CD4-positive, alpha-beta T cell treated with Interleukin-21 for 1 hour (primary cell): ENCODE measurements at places on chromosomes 3 and 15.

- DNase-seq = no peak
Observed at GRCh38 chr3:193742628-193743027, 149.6 kb downstream of the OPA1 start.

GRCh38 chr3:128287216-128287615 lies 133.9 kb downstream of the EEFSEC start:
- no peak for DNase-seq

DNA sequence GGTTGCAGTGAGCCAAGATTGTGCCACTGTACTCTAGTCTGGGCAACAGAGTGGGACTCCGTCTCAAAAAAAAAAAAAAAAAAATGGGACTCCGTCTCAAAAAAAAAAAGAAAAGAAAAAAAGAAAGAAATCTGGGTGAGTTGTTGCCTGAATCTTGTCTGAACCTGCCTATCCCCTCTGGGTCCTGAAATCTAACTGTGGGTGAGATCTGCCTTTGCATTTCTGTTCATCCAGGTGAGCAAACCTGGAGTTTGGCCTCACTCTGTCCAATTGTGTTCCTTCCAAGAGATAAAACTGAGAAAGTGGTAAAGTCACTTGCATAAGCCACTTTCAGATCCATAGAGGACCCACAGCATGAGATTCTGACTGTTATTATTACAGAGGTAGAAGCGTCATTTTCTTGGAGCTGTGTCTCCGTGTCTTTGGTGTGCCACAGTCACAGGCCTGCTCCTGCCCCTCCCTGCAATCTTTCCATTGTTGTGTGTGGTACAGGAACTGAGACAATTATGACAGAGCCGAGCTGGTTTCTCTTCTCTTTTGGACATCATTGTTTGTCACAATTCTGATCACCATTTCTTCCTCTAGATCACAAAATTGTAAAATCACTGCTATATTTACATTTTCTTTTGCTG lies 235.9 kb downstream of the LPP start:
- peak; percentile 47 for DNase-seq

GRCh38 chr3:194418671-194419070 lies 19.6 kb upstream of the GP5 start:
- no peak for DNase-seq

DNA sequence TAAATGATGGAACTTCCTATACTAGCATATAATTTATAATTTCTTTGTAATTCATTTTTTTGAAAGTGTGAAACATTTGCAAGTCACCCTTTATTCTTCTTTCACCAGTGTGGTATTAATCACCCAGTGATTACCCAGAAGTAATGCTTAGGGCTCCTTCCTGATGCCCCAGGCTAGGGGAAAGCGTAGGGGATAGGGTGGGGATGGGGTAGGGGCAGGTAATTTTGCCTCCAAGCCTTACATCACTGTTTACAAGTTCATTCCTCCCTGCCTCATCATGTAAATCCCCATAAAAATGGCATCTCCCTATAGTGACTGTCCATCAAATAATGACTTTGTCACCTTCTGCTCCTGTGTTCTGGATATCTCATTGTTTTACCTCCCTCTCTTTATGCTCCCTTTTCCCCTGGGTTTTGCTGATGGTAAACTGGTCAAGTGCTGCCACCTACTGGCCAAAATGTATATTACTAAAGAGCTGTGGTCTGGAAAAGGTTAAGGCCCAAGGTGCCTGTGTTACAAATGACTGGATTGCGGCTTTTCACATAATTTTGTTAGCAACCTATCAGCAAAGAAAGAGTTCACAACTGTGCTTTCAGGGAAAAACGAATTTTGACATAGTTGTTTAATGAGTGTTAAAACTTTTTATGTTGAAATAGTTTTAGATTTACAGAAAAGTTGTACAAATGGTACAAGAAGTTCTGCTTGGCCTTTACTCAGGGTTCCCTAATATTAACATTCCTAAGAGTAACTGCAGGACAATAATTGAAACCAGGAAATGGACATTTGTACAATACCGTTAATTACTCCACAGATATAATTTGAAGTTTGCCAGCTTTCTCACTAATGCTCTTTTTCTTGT lies 54.7 kb downstream of the ONECUT1 start:
- DNase-seq = peak; percentile 86

DNA sequence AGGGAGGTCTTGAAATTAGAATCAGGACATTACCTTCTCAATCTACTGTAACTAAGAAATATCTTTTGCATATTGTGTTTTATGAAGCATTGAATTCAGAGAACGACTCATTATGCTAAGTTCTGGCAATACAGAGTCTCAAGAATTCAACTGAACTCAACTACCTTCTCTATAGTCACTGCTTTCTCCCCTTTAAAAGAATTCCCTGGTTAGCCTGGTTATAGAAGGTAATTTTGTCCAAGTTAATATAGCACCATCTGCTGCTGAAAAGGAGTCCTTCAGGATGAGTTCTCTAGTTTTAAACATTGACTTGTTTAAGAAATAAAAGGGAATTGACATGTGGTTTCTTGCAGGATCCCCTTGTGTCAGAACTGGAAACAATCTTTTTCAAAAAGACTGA lies 60.2 kb downstream of the IL16 start:
- DNase-seq = no peak

DNA sequence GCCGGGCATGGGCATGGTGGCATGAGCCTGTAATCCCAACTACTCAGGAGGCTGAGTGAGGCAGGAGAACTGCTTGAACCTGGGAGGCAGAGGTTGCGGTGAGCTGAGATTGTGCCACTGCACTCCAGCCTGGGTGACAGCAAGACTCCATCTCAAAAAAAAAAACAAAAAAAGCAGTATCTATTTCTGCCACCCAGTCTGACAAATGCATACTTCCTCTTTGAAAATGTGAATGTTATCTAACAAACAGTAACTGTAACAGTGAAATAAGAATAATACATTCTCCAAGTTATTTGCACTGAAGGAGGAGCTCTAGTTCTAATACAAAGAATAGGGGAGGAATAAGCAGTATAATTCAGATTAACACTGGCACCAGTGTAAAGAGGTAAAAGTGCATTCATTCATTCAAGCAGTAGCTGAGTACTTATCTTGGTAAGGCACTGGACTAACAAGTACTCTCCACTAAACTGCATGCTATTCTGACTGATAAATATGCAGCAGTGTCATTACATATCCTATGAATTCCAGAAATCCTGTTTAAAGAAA lies 12.9 kb downstream of the VPS13C start:
- no peak for DNase-seq

DNA sequence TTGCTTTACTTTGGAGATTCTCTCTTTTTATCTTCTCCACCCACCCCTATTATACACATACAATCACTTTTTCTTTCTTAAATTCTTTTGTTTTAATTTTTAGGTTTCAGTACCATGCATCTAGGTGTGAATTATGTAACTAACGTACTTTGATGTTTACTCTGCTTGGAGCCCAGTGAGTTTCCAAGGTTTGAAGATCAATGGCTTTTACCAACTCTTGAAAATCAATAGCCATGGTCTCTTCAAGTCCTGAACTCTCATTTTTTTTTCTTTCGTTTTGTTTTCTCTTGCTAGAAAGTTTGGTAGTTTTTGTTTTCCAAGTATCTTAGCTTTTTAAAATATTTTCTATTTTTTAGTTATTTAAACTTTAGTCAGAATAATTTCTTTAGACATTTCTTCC lies 417.2 kb downstream of the ZBBX start:
- no peak for DNase-seq

DNA sequence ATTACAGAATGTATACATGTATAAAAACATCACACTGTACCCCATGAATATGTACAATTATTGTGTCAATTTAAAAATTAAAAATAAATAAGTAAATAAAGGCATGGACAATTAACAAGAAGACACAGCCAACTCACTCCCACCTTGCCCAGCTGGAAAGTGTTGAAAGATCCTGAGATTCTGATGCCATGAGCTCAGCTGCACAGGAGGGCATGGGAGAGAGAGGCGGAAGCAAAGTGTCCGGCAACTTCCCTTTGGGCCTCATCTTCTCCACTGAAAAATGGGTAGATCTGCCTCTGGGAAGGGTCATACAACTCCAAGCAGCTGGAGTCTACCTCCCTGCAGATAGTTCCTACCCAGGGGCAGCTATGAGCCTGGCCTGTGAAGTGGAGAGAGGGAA lies 277.3 kb downstream of the UACA start:
- DNase-seq = no peak

DNA sequence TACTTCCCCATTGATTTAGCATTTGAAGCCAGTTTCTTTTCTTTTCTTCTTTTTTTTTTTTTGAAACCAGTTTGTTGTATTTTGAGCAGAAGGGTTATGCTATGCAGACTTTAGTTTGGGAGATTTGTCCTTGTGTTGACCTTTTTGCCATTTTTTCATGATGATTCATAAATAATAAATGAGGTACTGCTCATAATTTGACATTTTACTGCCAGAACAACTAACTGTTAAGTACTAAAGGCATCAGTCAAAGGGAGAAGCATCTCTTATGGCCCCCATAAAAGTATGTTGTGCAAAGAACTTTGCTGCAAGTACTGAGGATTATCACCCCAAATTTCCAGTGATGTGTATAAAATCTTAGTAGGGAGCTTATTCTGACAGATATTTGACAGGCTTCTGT lies 1.7 kb upstream of the GPR87 start:
- DNase-seq = no peak

- DNase-seq = no peak
Observed at GRCh38 chr15:63587527-63587926, 9.7 kb upstream of the FBXL22 start.

DNA sequence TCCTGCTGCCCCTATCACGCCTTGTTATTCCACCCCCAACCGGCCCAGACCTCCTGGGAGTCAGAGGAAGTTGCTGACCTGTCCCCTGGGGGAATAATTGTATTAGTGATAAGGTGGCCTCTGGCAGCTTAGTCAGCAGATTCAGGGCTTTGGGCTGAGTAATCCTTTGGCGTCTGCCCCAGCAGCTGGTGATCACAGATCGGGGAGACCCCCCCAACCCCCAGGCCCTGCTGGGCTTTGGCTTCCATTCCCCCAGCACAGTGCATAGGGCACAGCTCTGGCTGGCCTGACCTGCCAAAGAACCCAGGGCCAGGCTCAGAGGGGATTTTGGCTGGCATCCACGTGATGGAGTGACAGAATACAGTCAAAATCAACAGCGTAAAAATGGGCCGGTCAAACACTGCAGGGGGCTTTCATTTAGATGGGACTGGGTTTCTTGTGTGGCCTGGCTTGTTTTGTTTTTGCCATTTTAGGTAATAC lies 3.9 kb upstream of the NR2E3 start:
- DNase-seq = no peak

- peak; percentile 54 for DNase-seq
Observed at GRCh38 chr15:65512807-65513416, 4.6 kb downstream of the DPP8 start.

DNA sequence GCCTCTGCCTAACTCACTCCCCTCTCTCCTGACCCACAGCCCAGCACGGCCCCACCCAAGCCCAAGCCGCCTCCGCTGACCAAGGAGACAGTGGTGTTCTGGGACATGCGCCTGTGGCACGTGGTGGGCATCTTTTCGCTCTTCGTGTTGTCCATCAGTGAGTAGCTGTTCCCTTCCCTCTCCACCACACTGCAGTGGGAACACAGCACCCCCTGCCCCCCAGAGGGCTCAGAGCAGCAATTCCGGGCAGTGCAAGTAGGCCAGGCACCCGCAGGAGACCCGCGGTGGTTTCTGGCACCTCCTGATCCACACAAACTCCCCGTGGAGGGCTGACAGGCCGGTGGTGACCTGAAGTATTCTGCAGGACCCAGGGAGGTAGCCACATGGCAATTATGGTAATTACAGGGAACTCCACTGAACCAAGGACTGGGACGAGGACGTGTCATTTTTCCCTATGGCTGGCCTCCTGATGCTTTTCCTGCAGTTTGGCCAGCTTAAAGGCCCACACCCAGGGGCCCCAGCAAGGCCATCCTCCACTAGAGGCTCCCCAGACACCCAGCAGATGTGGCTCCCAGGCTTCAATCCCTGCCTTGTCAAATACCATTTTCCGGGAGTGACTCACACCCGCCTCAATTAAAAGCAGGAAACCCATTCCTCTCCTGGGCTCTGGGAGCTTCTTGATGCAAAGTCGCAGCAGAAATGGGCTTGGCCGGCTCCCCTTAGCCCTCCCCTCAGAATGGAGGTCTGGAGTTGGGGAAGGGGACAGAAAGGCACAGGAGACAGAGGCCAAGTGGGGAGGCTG lies 4.8 kb downstream of the TMIE start:
- no peak for DNase-seq

GRCh38 chr3:13149330-13150108 lies 76.3 kb upstream of the IQSEC1 start:
- DNase-seq = peak; percentile 6

GRCh38 chr15:87470923-87471322 lies 785.6 kb downstream of the NTRK3 start:
- DNase-seq = no peak

DNA sequence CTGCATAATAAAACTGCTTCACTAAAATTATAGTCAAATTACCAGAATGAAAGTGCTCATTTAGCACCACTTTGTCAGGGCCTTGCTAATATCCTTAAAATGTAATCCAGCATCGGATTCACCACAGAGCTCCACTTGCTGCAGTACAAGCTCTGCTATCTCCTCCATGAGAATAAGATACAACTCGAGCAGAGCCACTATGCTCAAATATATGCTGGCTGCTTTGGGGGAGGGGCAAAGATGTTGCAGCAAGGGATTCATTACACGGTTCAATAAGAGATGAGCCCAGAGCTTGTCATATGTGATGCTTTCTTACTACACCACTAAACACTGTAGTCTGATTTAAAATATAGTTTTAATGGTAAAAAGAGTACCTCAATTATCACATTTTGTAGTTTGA lies 72.2 kb downstream of the DLG1 start:
- no peak for DNase-seq

GRCh38 chr3:163773136-163773535 lies 1305.2 kb downstream of the SI start:
- DNase-seq = no peak

- DNase-seq = no peak
Observed at GRCh38 chr3:47892286-47893040, 89.5 kb downstream of the DHX30 start.

DNA sequence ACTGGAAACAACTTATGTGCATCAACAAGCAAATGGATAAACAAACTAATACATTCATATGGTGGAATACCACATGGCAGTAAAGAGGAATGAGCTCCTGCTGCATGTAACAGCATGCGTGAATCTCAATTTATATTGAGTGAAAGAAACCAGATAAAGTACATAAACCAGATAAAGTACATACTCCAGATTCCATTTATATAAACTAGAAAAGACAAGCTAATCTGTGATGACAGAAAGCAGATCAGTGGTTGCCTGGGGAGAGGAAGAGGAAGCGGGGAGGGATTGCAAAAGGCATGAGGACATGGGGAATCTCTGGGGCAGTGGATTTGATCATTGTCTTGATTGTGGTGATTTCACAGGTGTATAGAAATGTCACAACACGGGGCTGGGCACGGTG lies 34.2 kb downstream of the LIMD1 start:
- DNase-seq = no peak
